Calu3 (cell line): ENCODE measurements at places on chromosomes 5 and 9. TPM values are rescaled to one million over a fixed set of nuclear protein-coding genes. Genes with fewer than 3 reads are reported as not detected.

GRCh38 chr5:54959673-54960418 is 25.5 kb downstream of the ESM1 start:
- no peaks in the 10 kb centered on the region for H3K36me3 ChIP-seq
- DNase-seq, result peak; percentile 43
- H3K4me3 ChIP-seq, result no peak overlapping the region
- peaks cover 85% of the 10 kb centered on the region for H3K27me3 ChIP-seq
- no peak overlapping the region for H3K27ac ChIP-seq

DNA sequence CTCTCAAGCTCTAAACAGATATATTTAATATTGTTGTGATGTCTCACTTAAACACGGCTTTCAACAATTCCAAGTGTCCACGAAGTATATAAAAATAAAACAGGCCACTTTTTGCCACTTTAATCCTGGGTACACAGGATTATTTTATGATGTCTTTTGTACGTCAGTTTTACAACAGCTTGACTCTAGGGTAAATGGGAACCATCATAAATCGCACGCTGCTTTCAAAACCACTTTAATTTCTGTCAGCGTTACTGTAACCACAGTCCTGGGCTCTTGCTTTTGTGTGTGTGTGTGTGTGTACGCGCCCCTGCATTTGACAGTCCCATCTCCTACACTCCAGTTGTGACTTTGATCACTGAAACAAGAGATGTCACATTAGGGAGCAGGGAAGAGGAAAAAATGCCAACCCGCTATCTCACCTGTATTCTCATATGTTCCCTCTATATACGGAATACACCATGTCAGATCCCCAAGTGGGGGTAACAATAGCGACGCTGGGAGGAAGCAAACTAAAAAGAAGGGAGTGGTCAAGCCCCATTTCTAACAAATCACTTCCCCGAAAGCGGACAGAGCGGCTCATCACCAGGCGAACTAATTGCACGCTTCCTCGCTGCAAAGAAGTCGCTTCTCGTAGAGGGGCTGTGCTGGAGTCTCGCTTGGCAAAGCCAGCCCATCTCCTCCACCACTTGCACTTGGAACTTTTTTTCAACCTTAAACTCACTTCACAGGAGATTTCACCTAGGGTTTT is 1.2 kb downstream of the BNC2 start:
- peaks cover 10% of the 10 kb centered on the region for H3K36me3 ChIP-seq
- peaks cover 13% of the 10 kb centered on the region for H3K27me3 ChIP-seq
- no peaks in the 10 kb centered on the region for H3K4me1 ChIP-seq
- H3K4me3 ChIP-seq, result no peak overlapping the region
- DNase-seq, result no peak

DNA sequence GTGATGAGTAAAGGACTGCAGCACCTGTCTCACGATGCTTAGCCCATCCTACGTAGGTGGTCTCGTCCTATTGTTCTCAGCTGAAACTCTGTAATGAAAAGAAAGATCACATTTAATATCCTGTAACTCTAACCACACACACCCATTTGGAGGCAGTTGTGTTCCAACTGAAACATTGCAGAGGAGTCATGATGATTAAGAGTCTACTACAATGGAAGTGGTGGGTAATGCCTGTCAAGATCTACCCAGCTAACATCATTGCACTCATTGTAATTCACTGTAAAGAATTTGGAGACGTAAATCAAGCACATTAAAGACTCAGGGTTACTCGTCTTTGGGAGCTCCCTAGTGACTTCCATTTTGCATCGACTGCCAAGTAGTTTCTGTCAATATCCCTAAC is 106.0 kb upstream of the PTPN3 start:
- no peak overlapping the region for H3K27ac ChIP-seq
- no peaks in the 10 kb centered on the region for H3K4me1 ChIP-seq
- H3K27me3 ChIP-seq, result peaks cover 44% of the 10 kb centered on the region
- H3K36me3 ChIP-seq, result no peaks in the 10 kb centered on the region

GRCh38 chr9:136318111-136318775 is 9.1 kb upstream of the GPSM1 start:
- H3K36me3 ChIP-seq, result peaks cover 4% of the 10 kb centered on the region
- H3K27me3 ChIP-seq, result no peaks in the 10 kb centered on the region
- no peaks in the 10 kb centered on the region for H3K4me1 ChIP-seq
- DNase-seq, result no peak
- no peak overlapping the region for H3K4me3 ChIP-seq

GRCh38 chr9:136787690-136788400 is 3.3 kb upstream of the TMEM141 start:
- peaks cover 48% of the 10 kb centered on the region for H3K4me1 ChIP-seq
- peaks cover 24% of the 10 kb centered on the region for H3K36me3 ChIP-seq
- H3K4me3 ChIP-seq, result peak overlapping the region; percentile 43
- peak; percentile 52 for DNase-seq
- no peaks in the 10 kb centered on the region for H3K27me3 ChIP-seq

DNA sequence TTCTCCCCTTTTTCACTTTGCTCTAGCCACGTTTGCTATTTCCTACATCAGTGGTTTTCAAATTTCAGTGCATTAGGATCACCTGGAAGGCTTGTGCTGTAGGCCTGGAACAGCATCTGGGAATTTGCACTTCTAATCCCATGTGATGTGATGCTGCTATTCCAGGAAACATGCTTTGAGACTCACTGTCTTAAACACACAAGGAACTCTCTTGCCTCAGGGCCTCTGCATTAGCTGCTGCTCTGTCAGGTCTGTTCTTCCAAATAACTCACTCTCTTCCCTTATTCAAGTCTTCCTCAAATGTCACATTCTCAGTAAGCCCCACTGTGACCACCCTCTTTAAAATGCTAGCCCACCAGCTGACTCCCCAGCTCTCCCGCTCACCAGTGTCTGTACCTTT is 204.0 kb downstream of the DNAH5 start:
- no peak overlapping the region for H3K4me3 ChIP-seq
- no peaks in the 10 kb centered on the region for H3K36me3 ChIP-seq
- H3K27ac ChIP-seq, result no peak overlapping the region

GRCh38 chr9:91342575-91342974 is 19.1 kb downstream of the AUH start:
- H3K27me3 ChIP-seq, result no peaks in the 10 kb centered on the region
- peak overlapping the region; percentile 40 for H3K4me3 ChIP-seq
- DNase-seq, result no peak
- peak overlapping the region; percentile 84 for H3K27ac ChIP-seq
- peaks cover 8% of the 10 kb centered on the region for H3K36me3 ChIP-seq
- H3K4me1 ChIP-seq, result peaks cover 24% of the 10 kb centered on the region

DNA sequence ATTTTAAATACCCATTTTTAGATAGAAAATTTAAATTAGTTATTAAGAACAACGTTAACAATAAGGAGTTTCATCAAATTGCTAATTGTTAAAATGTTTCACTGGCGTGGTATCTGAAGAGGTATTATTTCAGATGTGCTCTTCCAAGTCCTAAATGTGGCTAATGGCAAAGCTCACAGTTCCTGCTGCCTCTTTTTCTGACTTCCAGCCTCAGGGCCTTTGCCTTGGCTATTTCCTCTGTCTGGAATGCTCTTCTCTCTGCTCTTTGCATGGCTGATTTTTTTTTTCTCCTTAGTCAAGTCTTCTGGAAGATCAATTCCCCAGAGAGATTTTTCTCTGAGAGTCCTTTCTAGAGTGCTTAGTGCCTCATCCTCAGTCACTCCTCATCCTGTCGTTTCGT is 9.6 kb upstream of the SSBP2 start:
- no peak for DNase-seq
- no peaks in the 10 kb centered on the region for H3K27me3 ChIP-seq
- H3K27ac ChIP-seq, result no peak overlapping the region

DNA sequence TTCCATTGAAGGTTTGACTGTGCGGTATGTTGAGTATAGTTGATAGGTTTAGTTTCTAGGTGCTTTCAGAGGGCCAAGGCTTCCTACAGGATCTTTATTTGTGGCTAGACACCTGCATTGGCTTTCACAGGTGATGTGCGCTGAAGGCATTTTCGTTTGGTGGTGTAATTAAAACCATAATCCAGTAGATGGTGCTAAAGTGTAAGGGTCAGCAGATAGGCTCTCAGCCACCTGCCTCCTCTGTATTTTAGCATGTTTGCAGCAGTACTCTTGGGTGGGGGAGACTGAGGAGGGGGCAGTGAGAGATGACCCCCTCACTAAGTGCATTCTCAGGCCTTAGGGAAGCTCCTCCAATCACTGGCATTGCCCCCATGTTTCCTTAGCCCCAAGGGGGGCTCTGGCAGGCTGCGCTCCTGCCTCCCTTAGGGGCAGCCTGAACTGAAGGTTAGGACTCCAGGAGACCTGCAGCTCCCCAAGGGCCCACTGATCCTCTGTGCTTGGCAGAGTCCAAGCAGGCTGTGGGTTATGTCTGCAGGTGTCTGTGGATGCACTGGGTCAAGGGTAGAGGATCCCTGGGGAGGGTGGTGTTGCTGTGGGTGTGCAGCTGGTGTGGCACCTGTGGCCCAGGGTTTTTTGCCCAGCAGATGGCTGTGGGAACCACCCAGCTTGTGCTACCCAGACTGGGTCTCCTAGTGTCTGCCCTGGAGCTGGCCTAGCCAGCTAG is 23.4 kb downstream of the CDK20 start:
- H3K36me3 ChIP-seq, result no peaks in the 10 kb centered on the region
- H3K4me1 ChIP-seq, result no peaks in the 10 kb centered on the region
- DNase-seq, result peak; percentile 12
- H3K4me3 ChIP-seq, result no peak overlapping the region
- no peak overlapping the region for H3K27ac ChIP-seq
- H3K27me3 ChIP-seq, result no peaks in the 10 kb centered on the region

DNA sequence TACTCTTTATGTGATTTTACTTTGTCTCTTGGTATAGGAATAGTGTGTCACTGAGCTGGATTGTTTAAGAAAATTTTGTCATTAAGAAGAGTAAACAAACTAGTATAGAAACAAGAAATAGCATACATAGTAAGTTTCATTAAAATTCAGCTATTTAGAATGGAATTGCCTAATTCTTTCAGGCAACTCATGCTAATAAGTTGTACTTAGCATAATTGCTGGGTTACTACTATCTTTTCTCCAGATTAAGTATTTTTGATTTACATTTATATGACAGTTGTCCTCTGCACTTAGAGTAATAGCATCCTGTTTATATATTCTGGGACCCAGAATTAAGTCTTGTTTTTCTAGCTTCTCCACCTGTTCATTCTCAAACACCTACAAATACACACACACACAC is 85.9 kb downstream of the PAM start:
- no peak overlapping the region for H3K4me3 ChIP-seq
- H3K36me3 ChIP-seq, result no peaks in the 10 kb centered on the region
- H3K27me3 ChIP-seq, result no peaks in the 10 kb centered on the region
- H3K27ac ChIP-seq, result no peak overlapping the region
- no peak for DNase-seq

DNA sequence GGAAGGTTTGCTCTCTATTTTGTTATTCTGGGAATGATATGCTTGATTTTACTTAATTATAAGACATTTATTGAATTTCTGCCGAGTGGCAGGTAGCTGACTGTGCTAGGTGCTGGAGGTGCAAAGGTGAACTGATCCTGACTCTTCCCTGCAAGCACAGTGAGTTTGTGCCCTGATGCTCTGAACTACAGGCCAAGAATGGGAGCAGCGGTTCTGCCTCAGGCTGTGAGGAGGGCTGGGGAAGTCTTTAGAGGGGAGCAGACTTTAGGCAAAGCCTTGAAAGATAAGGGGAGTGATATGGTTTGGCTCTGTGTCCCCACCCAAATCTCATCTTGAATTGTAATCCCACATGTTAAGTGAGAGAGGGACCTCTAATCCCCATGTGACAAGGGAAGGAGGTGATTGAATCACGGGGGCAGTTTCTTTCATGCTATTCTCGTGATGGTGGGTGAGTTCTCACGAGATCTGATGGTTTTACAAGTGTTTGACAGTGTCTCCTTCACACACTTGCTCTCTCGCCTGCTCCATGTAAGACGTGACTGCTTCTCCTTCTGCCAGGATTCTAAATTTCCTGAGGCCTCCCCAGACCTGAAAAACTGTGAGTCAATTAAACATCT is 73.1 kb downstream of the NDFIP1 start:
- H3K27me3 ChIP-seq, result no peaks in the 10 kb centered on the region
- H3K36me3 ChIP-seq, result no peaks in the 10 kb centered on the region

DNA sequence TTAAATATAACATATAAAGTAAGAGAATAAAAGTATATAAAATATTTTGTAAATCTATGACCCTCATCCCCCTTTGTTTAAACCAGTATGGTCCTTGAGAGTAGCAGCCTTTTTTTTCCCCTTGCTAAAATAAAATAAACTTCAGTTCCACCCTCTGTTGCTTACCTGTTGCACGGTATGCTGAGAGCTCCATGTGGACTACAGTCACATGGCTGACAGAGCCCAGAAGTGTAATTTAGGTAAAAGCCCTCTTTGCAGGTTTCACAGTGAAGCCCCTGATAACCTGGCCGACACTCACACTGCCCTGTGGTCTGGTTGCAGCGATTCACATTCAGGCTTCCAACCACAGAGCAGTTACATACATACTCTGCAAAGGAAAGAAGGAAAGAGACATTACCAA is 55.1 kb downstream of the MEGF9 start:
- H3K27ac ChIP-seq, result no peak overlapping the region
- H3K4me1 ChIP-seq, result no peaks in the 10 kb centered on the region

DNA sequence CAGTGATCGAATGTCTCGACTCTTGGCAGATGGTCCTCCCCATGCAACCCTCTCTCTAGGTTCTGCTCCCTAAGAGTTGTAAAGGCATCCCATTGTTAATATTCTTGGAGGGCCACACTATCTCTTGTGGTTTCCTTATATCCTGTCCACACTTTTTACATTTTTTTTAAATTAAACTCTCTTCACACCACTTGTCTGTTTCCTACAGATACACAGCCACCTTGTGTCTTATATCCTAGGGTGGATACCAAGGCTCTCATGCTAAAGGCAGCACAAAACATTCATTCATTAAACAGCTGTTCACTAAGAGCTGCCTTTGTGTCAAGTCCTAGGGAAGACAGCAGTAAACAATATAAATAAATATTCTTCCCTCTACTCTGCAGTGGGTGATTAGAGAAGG is 60.5 kb upstream of the SHISAL2B start:
- no peak for DNase-seq
- no peaks in the 10 kb centered on the region for H3K36me3 ChIP-seq
- no peaks in the 10 kb centered on the region for H3K27me3 ChIP-seq
- H3K4me3 ChIP-seq, result no peak overlapping the region
- no peak overlapping the region for H3K27ac ChIP-seq

- peaks cover 42% of the 10 kb centered on the region for H3K27me3 ChIP-seq
- DNase-seq, result no peak
- no peak overlapping the region for H3K27ac ChIP-seq
- no peaks in the 10 kb centered on the region for H3K36me3 ChIP-seq
- H3K4me3 ChIP-seq, result no peak overlapping the region
Observed at GRCh38 chr9:18795947-18796671, 236.9 kb downstream of the SAXO1 start.

DNA sequence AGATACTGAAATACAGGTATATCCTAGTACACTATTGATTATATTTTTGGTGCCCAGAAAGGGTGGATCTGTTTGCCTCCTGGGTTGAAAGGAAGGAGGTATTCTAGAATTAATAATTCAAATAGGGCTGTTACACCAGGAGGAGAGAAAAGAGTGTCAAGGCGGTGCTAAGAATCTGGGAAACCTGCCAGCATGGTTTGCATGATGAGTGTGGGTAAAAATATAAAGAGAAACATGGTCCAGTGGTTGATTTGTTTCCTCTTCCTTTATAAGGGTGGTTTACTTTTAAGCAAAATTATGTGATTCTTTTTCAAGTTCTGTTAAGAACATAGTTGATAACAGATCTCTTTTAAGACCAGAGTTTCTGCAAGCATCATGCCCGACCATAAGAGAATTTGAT is 69.4 kb upstream of the NFIB start:
- H3K36me3 ChIP-seq, result no peaks in the 10 kb centered on the region
- H3K27me3 ChIP-seq, result no peaks in the 10 kb centered on the region
- DNase-seq, result peak; percentile 1
- H3K27ac ChIP-seq, result no peak overlapping the region
- no peaks in the 10 kb centered on the region for H3K4me1 ChIP-seq

- no peak overlapping the region for H3K27ac ChIP-seq
- no peaks in the 10 kb centered on the region for H3K4me1 ChIP-seq
- no peaks in the 10 kb centered on the region for H3K27me3 ChIP-seq
- no peak overlapping the region for H3K4me3 ChIP-seq
- no peak for DNase-seq
Observed at GRCh38 chr5:84642795-84643194, 258.1 kb upstream of the EDIL3 start.

FGF18 gene
- total RNA-seq, result 0.61 and 0.76 TPM in 2 replicates

SHISAL2B gene
- not detected in 2 replicates for total RNA-seq
